ENCODE measurements at places on chromosomes 7 and 10.

GRCh38 chr10:120460776-120461175 lies 3.7 kb downstream of the PLPP4 start:
- no peak for DNase-seq

- no peak for DNase-seq
Observed at GRCh38 chr7:117193564-117193963, 129.3 kb downstream of the WNT2 start.

GRCh38 chr10:64503429-64503828 lies 982.2 kb downstream of the REEP3 start:
- DNase-seq, result no peak

- DNase-seq, result peak; percentile 73
Observed at GRCh38 chr10:100021322-100021721, 11.6 kb upstream of the DNMBP start.

DNA sequence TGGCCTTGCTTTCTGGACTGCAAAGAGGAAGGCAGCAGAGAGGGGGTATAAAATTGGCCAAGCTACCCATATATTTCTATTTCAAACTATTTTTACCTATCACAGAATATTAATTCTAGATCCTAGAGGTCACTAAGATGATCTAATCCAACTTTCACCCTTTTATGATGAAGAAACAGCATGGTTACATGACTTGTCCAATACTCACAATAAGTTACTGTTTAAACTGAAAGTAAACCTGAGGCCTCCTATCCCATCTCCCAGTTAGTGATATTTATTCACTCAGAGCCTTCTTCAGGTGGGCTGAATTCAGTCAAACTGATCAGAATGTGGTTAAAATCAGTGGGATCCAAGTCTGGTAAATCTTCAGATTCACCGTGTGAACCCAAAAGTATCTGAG lies 1345.1 kb downstream of the XPNPEP1 start:
- no peak for DNase-seq

GRCh38 chr10:27564880-27565279 lies 60.8 kb downstream of the RAB18 start:
- DNase-seq, result no peak

- DNase-seq, result no peak
Observed at GRCh38 chr10:81127931-81128330, 590.2 kb downstream of the SH2D4B start.

DNA sequence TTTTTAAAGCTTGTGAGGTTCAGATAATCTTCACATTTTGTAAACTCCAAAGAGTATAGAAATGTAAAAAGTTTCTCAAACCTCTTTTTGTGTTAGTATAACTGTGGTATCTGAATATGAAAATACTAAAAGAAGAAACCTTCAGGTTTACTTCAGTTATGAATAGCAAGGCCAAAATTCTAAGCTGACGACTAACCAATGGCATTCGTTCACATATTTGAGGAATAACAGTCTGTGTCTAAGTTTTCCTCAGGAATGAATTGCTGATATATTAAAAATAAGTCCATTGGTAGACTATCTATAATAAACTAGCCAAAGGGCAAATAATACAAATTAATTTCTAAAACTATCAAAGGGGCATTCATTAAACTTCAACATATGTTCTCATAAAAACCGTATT lies 206.0 kb downstream of the CXCL12 start:
- DNase-seq, result no peak

GRCh38 chr7:81447351-81447952 lies 322.4 kb downstream of the HGF start:
- peak; percentile 80 for DNase-seq

DNA sequence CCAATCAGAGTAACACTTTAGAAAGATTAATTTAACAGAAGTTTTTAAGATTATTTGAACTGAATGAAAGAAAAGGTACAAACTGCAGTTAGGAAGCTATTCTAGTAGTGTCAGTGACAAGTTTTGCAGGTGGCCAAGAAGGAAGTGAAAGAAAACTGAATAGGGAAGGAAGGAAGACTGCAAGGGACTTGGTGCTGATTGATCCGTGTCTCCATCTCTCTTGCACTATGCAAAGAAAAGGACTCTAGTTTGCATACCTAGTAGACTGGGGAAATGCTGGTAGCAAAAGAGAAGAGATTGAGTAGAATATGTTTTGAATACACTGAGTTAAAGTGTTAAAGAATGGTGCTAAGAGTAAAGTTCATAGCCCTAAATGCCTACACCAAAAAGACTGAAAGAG lies 33.0 kb downstream of the OR6V1 start:
- DNase-seq, result no peak

DNA sequence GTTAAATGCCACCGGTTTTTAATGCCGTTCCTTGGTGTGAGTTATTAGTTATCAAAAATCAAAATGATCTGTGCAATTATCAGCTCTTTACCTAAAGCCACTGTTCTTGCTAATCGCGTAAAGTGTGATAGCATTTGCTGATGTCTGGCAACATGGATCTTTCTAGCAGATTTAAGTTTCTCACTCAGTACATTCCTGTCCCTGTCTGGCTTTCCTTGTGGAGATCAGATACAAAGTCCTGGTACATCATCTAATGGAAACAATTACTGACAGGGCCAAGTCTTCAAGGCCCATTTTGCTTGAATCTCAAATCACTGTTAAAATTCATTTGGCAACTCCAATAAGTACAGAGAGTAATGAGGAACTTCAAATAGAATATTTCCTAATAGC lies 755.7 kb downstream of the AUTS2 start:
- DNase-seq, result no peak

DNA sequence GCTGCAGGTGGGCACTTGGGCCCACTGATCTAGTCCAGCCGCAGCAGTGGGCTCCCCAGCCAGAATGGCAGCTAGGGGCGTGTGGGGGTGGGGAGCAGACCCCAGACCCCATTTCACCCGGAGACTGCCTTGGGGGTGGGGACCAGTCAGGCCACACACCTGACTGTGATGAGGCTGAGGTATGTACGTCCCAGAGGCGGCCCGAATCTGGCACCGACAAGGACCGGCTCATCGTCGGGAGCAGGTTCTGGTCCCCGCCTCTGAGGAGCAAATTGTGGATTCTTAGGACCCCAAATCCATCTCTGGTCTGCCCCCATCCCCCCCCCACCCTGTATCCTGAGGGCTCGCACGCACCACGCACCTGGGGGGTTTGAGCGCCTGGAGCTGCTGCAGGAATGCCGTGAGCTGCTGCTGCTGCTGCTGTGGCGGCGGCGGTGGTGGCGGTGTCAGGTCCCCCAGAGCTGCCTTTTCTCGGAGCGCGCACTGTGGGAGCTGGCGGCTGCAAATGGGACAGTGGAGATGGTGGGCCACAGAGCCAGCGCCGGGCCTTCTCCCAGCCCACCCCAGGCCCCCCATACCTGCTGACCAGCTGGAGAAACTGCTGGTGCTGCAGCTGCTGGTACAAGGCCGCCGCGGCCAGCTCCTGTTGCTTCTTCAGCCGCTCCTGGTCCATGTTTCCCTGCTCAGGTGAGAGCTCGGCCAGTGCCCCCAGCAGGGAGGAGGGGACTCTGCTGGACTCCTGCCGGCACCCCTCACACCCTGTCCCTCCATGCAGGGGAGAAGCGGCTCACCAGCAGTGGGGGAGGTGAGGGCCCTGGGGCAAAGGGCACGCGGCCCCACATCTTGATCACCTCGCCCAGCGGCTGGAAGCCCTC lies 10.2 kb downstream of the GIGYF1 start:
- no peak for DNase-seq

DNA sequence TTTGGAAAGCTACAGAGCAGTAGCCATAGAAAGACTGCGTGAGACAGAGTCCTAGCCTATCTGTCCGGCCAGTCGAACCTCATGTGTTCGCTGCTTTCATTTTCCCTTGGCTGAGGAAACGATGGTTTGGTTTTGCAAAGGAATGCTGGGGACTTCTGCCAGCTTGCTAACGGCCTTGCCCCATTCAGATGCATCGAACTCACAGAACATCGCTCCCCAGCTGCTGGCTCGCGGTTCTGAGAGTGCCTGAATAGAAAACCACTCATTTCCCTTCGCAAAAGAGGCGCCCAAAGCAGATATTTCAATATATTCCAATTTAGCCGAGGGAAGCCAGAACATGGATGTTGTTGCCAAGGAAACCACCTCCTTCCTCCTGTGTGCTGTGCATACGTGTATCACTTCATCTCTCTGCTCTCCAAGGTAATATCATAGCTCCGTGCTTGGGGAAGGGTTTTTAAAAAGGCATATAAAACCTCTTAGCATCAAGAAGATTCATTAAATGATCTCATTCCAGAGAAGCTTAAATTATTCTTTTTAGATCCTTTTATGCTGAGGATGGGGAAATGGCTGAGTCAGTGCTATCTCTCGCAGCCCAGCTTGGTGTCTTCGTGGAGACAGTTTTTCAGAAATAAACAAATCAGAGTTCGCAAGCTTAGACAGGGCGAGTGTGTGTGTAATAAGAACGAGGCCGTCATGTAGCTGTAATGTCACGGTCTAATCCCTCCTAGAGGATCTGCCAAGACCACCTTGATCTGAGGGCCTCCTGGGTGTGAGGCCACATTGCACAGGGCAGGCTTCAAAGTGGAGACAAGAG lies 215.2 kb downstream of the RPS24 start:
- no peak for DNase-seq

- no peak for DNase-seq
Observed at GRCh38 chr7:77501192-77501515, 35.9 kb upstream of the PTPN12 start.

- DNase-seq, result no peak
Observed at GRCh38 chr7:45643630-45644029, 69.5 kb downstream of the ADCY1 start.

- no peak for DNase-seq
Observed at GRCh38 chr10:75440271-75440793, 8.9 kb downstream of the LRMDA start.

- peak; percentile 25 for DNase-seq
Observed at GRCh38 chr7:110507832-110508231, 583.1 kb upstream of the LRRN3 start.

- DNase-seq, result no peak
Observed at GRCh38 chr10:34938399-34938670, 123.2 kb upstream of the PARD3 start.

GRCh38 chr7:128123291-128124037 lies 92.2 kb upstream of the LRRC4 start:
- no peak for DNase-seq

DNA sequence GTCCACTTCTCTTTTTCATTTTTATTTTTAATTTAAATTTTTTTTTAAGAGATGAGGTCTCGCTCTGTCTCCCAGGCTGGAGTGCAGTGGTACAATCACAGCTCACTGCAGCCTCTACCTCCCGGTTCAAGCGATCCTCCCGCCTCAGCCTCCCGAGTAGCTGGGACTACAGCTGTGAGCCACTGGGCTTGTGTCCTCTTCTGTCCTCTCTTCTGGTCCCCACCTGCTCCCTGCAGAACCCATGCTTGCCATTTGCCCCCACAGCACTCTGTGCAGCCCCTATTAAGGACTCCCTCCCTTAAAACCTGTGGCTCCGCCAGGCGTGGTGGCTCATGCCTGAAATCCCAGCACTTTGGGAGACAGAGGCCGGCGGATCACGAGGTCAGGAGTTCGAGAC lies 9.1 kb upstream of the FZD9 start:
- DNase-seq, result no peak

GRCh38 chr7:149886018-149886415 lies 12.2 kb downstream of the ATP6V0E2 start:
- no peak for DNase-seq

DNA sequence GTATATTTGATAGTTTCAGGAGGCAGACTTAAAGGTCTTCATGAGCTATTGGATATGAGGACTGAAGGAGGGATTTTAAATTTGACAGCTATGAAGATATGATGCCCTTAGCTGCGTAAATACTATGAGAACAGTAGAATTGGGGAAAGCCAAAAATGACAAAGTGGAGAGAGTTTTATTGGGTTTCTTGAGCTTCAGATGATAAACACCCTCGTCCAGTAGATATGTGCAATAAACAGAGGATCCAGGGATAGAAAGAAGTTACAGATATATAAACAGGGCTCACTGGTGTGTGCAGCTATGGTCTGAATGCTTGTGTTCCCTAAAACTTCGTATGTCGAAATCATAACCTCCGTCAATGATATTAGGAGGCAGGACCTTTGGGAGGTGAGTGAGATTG lies 131.3 kb downstream of the INHBA start:
- DNase-seq, result no peak

- no peak for DNase-seq
Observed at GRCh38 chr10:48456808-48457761, 147.8 kb downstream of the ARHGAP22 start.

DNA sequence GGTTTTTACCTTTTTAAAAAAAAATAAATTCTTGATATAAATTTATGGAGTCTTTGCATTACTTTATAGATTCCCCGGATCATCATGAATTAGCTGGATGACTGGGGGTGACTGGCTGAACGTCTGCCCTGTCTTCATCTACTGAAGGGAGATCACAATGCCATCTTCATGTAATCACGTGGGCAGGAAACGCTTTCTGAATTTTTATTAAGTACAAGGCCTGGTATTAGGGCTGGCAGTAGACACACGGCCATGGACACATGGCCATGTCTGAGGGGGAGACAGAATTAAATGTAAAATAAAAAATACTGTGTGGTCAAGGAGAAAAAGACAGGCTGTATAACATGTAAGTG lies 111.2 kb downstream of the VIPR2 start:
- DNase-seq, result no peak

DNA sequence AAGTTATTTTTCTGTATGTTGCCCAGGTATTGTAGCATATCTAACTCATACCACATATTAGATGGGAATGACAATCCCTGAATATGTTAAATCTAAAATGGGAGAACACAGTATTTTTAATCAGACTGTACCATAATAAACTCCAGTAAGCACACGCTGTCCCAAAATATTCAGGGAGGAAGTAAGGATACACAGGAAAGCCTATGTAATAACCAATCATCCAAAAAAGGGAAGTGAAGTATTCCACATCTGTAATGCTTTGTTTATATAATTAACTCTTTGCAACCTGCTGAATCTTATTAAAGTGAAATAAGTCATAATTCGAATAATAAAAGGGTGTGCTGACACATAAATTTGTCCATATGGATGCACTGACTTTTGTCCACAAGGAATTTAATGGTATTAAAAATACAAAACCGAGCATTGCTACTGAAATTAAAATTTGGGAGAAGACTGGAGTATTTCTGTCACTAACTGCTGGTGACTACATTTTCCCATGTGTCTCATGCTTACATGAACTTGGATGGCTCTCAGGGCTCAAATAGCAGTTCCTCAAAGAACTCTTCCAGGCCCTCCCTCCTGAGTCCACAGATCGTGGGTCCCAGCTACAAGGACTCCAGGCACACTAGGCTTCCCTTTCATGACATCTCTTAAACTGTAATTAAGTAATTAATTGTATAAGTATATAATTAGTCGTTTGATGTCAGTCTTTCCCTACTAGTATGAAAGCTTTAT lies 120.6 kb downstream of the NEBL start:
- no peak for DNase-seq

GRCh38 chr10:50607356-50607925 lies 16.3 kb downstream of the SGMS1 start:
- DNase-seq, result no peak

- no peak for DNase-seq
Observed at GRCh38 chr7:38308140-38308539, 34.7 kb upstream of the TARP start.

Measured in DMS53 (cell line).